ENCODE measurements at places on chromosomes 2 and 18.

DNA sequence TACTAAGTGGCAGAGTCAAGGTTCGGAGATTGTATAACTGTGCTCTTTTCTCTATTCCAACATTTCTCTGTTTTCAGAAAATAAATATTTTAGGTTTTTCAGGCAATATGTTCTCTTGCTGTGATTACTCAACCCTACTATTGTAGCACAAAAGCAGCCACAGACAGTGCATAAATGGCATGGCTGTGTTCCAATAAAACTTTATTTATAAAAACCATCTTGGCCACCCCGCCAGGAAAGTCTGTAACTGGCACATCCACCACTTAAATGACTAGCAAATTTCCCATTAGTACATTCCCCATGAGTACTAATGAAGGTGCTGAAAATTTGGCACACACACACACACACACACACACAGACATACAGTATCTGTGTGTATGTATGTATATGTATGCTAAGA, 30.8 kb upstream of the PARD3B start:
- DNase-seq: no peak

- no peak for DNase-seq
Measured at GRCh38 chr2:190478572-190479195, 55.8 kb downstream of the NEMP2 start.

GRCh38 chr2:15654727-15655073, 63.0 kb downstream of the DDX1 start:
- DNase-seq: no peak

DNA sequence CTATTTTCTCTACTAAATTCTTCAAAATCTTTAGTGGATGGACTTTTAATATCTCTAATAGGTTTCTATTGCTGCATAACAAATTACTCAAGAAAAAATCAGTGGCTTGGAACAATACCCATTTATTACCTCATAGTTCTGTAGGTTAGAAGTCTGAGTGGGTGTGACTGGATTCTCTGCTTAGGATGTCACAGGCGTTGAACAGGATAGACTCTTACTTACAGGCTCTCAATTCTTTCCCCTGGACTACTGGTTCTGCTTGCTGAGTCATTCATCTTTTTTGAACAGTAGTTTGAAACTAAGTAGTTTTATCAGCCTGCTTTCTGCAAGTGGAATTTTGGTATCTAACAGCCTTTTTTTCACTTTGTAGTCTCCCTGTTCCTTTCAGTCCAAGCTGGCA, 265.4 kb downstream of the ZNF385B start:
- DNase-seq: no peak

GRCh38 chr2:47083886-47084687, 71.0 kb downstream of the STPG4 start:
- no peak for DNase-seq

DNA sequence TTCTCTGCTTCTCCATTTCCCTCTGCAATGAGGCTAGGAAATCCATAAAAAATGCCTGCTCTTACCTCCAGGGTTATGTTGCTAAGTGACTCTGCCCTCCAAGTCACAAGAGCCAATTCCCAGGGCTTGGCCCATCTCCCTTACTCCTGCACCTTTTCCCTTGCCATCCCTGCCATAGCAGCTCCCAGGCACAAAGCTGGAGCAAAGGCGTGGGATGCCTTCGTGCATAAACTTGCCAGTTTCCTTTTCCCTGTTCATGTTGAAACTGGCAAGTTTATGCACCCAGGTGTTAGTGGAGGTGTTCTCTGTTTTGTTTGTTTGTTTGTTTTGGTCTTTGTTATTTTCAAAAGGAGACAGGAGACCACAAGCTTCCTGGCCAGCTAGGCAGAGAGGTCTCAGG, 195.1 kb downstream of the ACKR3 start:
- no peak for DNase-seq
